Caki2 (cell line): ENCODE measurements at places on chromosomes 16 and 17. TPM values are rescaled to one million over a fixed set of nuclear protein-coding genes. Genes with fewer than 3 reads are reported as not detected.

The KREMEN2 gene
- total RNA-seq: 18.2 and 32.8 TPM in 2 replicates

The PTX4 gene
- total RNA-seq: not detected in 2 replicates

The TBX21 gene
- total RNA-seq: not detected in 2 replicates

The CLDN9 gene
- 0.07 TPM in 1 of 2 replicates, not detected in the other for total RNA-seq

The EPN3 gene
- total RNA-seq: 0.07 and 0.32 TPM in 2 replicates

The EFNB3 gene
- not detected in 2 replicates for total RNA-seq

The ABCC11 gene
- total RNA-seq: 0.61 TPM in 1 of 2 replicates, not detected in the other
